Stimulated activated CD4-positive, alpha-beta T cell treated with anti-CD3 and anti-CD28 coated beads, Interleukin-15, amount 100 ng/mL, for 1 hour (primary cell): ENCODE measurements at places on chromosomes 1 and 21.

GRCh38 chr1:16226490-16227179 is 10.3 kb downstream of the CPLANE2 start:
- no peak for DNase-seq

- no peak for DNase-seq
Measured at GRCh38 chr1:107413546-107413945, 272.7 kb downstream of the NTNG1 start.

GRCh38 chr1:25360596-25361581 is 22.8 kb downstream of the TMEM50A start:
- DNase-seq, result no peak

GRCh38 chr1:50766688-50767087 is 193.4 kb downstream of the FAF1 start:
- DNase-seq, result no peak

DNA sequence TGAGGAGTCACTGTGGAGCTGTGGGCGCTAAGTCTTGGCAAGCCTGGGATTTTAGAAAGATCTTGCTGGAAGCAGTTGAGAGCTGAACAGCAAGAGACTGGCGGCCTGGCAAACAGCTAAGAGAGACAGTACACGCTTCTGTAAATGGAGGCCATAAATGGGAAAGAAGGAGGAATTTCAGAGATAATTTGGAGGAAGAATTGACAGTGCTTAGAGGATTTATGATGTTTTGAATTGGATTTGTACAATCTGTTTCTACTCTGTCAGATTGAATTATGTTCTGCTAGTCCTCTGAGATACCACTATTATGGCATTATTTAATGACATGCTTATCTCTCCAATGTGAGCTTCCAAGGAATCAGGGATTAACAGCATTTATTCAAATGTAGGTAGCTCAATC is 50.1 kb downstream of the ABCA4 start:
- DNase-seq, result no peak

GRCh38 chr1:17567582-17567981 is 28.1 kb downstream of the ARHGEF10L start:
- no peak for DNase-seq

GRCh38 chr1:201692555-201693394 is 136.2 kb upstream of the IPO9 start:
- no peak for DNase-seq
